Gastrocnemius medialis (tissue), 4 donors: ENCODE measurements at places on chromosomes 1 and 21. TPM values are rescaled to one million over a fixed set of nuclear protein-coding genes. Genes with fewer than 3 reads are reported as not detected.

UBL4B gene
- not detected for total RNA-seq

- no peaks in the 10 kb centered on the region for H3K27me3 ChIP-seq
- H3K36me3 ChIP-seq = no peaks in the 10 kb centered on the region
- no peak overlapping the region for H3K27ac ChIP-seq
- no peak for DNase-seq
Measured at GRCh38 chr1:209755256-209755655, 597 bp upstream of the TRAF3IP3 start.

- H3K4me3 ChIP-seq = no peak overlapping the region
- H3K27me3 ChIP-seq = no peaks in the 10 kb centered on the region
- peaks cover 3% of the 10 kb centered on the region for H3K4me1 ChIP-seq
- no peaks in the 10 kb centered on the region for H3K36me3 ChIP-seq
- H3K27ac ChIP-seq = no peak overlapping the region
- no peak for DNase-seq
Measured at GRCh38 chr1:223106856-223107255, 36.2 kb downstream of the TLR5 start.

- H3K27me3 ChIP-seq = no peaks in the 10 kb centered on the region
- no peak overlapping the region for H3K4me3 ChIP-seq
- no peak overlapping the region for H3K27ac ChIP-seq
- peaks cover 14% of the 10 kb centered on the region for H3K36me3 ChIP-seq
- H3K4me1 ChIP-seq = no peaks in the 10 kb centered on the region
Measured at GRCh38 chr1:117892512-117892911, 36.9 kb downstream of the GDAP2 start.

DNA sequence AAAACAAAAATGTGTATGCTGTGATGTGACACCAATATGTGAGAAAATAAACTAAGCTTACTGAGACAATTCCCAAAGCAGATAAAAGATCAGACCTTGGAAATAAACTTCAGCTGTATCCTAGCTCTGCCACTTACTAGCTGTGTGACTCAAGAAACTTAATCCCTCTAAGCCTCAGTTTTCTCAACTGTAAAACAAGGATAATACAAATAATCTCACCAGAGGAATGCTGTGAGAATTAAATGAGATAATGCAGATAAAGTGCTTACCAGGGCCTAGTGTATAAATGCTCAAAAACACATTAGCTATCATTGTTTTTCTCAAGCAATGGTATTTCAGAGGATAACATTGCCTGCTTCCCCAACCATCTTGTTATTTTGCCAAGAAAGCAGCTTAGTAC is 2.1 kb downstream of the HEATR1 start:
- peaks cover 16% of the 10 kb centered on the region for H3K4me1 ChIP-seq
- H3K27me3 ChIP-seq = no peaks in the 10 kb centered on the region
- no peak overlapping the region for H3K27ac ChIP-seq

- H3K27ac ChIP-seq = no peak overlapping the region
- no peaks in the 10 kb centered on the region for H3K36me3 ChIP-seq
- H3K4me3 ChIP-seq = no peak overlapping the region
- no peaks in the 10 kb centered on the region for H3K27me3 ChIP-seq
Measured at GRCh38 chr1:108575375-108575774, 15.5 kb downstream of the EEIG2 start.
